Activated naive CD4-positive, alpha-beta T cell (primary cell): ENCODE measurements at places on chromosomes 16 and 17.
A peak's percentile ranks its signal among the peaks of the same experiment; 100 is the strongest.

- peak; percentile 11 for DNase-seq
Measured at GRCh38 chr17:1331708-1332107, 52.2 kb downstream of the TRARG1 start.

- no peak for DNase-seq
Measured at GRCh38 chr17:30236766-30237165, 1.3 kb upstream of the SLC6A4 start.

- DNase-seq = no peak
Measured at GRCh38 chr17:20202141-20202621, 193.0 kb downstream of the SPECC1 start.

- DNase-seq = no peak
Measured at GRCh38 chr17:29645515-29646051, 22.9 kb upstream of the CORO6 start.

- no peak for DNase-seq
Measured at GRCh38 chr16:70746708-70747424, 54.1 kb downstream of the VAC14 start.

DNA sequence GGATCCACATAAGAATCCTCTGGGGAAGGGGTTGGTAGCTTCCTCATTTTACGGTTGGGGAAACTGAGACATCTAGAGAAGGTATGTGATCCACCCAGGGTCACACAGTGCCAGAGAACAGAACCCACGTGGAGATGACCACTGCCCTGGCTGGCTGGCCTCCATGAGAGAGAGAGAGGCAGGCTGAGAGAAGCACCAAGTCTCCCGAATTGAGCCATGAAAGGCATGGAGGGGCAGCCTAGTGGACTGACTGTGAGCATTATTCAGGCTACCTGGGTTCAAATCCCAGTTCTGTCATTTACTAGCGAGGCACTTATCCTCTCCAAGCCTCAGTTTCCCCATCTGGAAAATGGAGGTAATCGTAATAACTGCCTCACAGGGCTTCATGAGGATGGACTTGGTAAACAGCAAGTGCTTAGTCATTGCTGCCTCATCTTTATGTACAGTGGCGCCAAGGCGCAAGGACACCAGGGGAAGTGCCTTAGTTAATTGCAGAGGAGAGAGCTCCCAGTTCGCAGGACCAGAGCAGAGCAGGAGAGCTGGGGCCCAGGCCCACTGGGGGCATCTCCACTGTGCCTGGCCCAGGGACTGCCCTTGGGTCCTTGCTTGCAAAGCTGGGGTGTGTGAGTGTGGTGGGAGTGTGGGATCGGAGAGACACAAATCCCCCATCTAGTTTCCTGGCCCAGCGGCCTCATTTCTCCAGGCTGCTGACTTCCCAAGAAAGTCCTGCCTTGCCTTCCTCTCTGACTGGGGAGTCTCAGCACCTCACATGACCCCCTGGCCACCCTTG is 61.2 kb downstream of the SNX20 start:
- DNase-seq = no peak

DNA sequence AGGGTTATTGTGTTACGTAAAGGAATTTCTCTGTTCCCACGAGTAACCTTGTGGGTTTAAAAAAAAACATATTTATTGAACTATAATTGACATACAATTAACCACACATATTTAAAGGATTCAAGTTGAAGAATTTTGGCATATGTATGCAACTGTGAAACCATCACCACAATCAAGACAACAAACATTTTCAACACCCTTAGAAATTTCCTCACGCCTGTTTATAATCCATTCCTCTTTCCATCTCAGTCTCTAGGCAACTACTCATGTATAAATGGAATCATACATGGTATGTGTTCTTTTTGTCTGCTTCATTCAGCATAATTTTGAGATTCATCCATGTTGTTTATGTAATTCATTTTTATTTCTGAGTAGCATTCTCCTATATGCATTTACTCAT is 104.0 kb downstream of the MRTFB start:
- DNase-seq = no peak

DNA sequence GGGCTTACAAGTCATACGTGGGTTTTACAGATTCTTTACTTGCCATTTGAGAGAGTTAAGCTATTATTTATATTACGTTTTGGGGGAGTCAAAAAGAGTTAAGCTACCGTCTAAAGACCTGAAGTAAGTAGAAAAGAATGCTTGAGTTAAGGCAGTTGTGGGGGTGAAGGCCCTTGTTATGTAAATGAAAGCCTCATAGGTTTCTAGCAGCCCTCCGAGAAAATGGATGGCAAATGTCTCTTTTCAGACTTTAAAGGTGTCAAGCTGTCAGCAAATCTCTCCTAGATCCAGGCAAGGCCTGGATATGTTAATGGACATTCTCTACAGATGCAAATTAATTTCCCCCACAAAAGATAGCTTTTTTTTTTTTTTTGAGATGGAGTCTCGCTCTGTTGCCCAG is 7.2 kb upstream of the EIF4A3 start:
- DNase-seq = no peak

GRCh38 chr17:27800522-27800921 is at the start of gene NOS2:
NOS2 (minus strand) TSS chr17:27800529; CDS start chr17:27798809, 1,720 bp downstream.
- no peak for DNase-seq

- DNase-seq = no peak
Measured at GRCh38 chr17:2435181-2435741, 34.4 kb upstream of the MNT start.

DNA sequence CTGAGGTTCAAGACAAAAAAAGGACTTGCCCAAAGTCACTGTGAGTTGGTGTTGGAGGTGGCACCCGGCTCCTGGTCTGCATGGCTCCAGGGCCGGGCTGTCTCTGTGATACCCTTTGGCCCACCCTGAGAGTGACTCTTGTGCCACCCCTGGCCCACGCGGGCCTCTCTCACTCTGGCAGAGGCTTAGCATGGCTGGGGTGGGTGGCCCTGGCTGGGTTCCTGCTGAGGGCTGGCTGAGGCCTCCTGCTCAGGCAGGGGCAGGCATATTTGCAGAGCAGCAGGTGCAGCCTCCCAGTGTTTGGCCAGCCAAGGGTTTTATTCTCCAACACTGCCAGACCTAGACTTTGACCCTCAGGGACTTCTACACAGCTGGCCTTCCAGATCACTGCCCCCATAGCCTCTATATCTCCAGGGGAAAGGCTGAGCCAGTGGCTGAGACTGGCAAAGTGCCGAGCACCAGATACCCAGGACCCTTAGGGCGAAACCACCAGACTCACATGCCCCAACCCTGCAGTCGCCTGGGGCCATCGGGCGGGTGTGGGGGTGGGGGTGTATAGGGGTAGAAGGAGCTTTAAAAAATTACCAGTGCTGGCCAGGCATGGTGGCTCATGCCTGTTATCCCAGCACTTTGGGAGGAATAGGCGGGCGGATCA is 21.5 kb upstream of the ADGRG1 start:
- no peak for DNase-seq

DNA sequence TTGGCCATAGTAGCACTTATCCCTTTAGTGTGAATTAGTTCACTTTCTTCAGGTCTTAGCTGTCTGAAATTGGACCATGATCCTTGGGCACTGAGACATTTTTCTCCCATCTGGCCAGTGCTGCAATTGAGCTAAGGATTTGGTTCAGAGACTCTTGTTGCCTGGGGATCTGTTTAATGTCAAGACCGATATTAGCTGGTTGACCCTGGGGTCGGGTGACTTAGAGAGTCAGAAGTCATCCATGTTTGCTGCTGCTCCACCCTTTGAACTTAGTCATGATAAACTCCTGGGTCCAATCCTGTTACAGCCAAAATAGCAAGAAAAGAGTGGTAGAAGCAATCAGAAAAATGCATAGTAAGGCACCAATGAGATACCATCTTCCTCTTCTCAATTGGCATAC is 45.8 kb upstream of the TOX3 start:
- DNase-seq = no peak

DNA sequence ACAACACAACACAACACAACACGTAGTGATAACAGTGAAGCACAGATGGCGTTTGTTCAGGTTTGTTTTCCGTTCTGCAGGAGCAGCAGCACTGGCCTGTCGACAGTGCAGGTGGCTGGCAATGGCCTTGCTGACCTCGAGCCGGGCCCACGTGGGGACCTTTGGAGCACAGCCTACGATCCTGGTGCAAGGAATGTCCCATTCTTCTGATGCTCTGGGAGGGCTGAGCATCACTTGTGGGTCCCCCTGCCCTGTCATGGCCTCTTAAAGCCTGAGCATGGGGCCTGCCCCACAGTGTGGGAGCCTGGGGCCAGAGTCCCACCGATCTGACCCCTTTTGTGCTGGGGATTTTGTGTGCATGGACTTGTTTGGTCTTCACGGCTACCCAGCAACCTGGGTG is 6.8 kb downstream of the MAP2K3 start:
- no peak for DNase-seq

- no peak for DNase-seq
Measured at GRCh38 chr17:43572368-43572980, 26.3 kb upstream of the ETV4 start.
